ENCODE measurements at places on chromosomes 13 and 19.
A peak's percentile ranks its signal among the peaks of the same experiment; 100 is the strongest.

DNA sequence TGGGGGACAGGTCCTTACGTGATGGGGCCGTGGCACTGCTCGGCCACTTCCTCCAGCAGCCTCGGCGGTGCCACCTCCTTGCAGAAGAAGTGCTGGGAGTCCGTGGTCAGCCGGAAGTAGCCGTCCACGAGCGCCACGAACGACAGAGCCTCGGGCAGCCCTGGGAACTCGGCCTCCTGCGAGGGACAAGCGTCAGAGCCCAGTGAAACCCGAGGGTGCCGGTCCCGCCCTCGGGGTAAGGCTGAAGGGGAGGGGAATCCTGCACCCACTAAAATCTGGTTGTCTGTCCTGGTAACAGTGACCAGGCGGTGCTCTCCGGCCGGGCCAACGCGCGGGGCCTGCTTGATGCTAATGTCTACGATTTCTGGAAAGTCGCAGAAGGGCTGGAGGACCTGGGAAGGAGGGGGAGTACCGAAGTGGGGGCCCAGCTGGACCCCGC lies 6.4 kb downstream of the JAK3 start:
- no peak for DNase-seq

DNA sequence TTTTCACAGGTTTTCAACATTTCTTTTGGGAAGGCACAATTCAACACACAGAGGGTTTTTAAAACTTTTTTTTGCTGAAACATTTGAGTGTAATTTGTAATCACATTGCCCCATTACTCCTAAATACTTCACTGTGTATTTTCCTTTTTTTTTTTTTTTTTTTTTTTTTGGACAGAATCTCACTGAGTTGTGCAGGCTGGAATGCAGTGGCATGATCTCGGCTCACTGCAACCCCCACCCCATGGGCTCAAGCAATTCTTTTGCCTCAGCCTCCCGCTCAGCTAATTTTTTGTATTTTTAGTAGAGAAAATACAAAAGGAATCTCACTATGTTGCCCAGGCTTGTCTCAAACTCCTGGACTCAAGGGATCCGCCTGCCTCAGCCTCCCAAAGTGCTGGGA lies 14.8 kb upstream of the DNAJC15 start:
- no peak for DNase-seq

- DNase-seq = no peak
Measured at GRCh38 chr13:44048326-44048725, 168.6 kb downstream of the LACC1 start.

GRCh38 chr13:85314686-85315085 lies 484.5 kb downstream of the SLITRK6 start:
- DNase-seq = no peak

DNA sequence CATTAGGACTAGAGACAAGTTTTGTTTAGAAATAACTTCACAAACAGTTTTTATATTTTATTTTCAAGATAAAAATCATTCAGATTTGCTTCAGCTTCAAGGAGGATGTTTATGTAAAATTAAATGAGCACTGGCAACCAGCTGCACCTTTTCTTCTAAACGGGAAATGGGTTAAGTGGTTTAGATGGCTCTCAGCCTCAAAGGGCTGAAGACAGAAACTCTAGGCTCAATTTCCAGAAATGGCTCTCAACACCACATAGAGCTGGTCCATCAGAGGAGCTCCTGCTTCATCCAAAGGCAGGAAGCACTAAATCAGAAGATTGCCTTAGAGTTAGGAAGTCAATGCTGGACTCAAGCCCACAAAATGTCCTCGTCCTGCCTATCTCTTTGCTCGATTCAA lies 74.7 kb downstream of the ZNF429 start:
- no peak for DNase-seq

DNA sequence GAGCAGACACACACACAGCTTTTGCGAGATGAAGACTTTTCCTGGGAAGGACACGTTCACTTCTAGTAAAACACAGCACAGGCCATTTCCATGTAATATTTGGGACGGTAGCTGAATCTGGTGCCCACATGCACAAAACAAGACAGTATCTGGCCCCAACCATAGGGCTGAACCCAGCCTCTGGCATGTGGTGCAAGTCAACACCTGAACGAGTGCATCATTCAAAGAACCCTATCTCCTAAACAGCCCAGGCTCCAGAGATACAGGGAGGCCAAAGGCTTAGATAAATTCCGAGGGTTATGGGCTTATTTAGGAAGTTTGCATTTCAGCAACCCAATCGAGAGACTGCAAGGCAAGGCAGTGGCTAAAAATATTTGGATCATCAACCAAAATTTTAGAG lies 2.7 kb upstream of the TFDP1 start:
- DNase-seq = no peak

- DNase-seq = peak; percentile 23
Measured at GRCh38 chr13:35978607-35979316, 152.4 kb downstream of the DCLK1 start.

DNA sequence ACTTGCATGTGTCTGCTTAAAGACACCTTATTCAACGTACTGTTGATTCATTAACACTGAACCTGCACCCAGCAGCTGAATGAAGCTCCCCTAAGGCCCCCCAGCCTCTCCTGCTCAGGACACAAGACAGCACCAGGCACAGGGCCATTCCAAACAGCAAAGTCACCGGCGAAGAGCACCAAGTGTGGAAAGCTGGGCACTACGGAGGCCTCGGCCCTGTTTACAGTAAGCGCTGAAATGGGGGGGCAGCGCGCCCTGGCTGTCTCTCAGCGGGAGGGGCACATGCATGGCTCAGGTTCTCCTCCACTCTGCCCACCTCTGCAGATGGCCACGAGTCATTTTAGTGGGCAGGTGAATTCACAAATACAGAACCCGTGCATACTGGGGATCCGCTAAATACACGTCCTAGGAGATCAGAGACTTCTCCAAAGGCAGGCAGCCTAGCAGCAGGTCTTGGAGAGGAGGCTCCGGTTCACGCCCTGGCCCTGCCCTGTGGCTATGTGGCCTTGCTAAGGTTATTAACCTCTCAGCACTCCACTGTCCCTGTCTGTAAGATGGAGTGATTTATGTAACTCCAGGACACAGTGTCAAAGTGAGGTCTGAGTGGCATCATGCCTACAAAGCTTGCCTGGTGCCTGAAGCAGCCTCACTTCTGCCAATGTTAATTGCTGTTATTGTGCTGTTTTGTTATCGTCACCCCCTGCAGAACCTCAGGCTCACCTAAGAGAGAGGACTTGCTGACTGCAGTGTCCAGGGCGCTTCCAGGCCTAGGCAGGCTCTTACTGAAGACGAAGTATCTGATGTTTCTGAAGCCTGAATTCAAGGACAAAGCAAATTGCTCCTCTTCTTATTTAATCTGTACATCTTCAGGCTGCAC lies 207.4 kb upstream of the SOX1 start:
- no peak for DNase-seq

DNA sequence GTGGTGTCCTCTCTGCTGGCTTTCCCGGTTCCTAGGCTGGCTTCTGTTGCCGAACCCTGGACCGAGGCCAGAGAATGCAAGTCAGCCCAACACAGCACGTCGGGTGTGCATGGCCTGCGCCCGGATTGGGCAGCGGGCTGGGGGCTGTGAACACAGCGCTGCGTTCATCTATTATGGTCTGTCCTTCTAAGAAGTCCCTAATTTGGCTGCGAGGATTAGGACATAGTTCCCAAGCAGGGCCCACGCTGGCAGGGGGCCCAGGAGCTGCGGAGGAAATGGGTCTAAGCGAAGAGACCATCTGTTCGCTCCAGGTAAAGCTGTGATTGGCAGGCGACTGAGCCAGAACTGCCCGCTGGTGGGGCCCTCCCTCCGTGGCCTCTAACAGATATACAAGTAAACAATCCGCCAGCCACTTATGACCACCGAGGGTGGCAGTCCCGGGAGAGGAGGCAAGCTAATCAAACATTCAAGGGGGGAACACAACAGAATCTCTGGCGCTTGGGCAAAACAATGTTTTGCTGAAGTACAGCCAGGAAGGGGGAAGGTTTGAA lies 6.0 kb downstream of the SYCE2 start:
- DNase-seq = no peak

DNA sequence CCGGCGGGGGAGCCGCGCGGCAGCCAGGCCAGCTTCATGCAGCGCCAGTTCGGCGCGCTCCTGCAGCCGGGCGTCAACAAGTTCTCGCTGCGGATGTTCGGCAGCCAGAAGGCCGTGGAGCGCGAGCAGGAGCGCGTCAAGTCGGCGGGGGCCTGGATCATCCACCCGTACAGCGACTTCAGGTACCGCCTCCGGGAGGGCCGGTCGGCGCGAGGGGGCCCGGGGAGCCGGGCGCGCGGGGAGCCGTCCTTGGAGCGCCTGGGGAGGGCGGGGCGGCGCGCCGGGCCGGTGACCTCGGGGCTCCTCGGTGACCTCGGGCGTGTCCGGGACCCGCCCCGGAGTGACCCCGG lies 690 bp downstream of the HCN2 start:
- no peak for DNase-seq

- no peak for DNase-seq
Measured at GRCh38 chr19:13024951-13025697, 29.8 kb downstream of the NFIX start.

GRCh38 chr19:53511933-53512374 lies 26.0 kb upstream of the ZNF331 start:
- DNase-seq = peak; percentile 22

DNA sequence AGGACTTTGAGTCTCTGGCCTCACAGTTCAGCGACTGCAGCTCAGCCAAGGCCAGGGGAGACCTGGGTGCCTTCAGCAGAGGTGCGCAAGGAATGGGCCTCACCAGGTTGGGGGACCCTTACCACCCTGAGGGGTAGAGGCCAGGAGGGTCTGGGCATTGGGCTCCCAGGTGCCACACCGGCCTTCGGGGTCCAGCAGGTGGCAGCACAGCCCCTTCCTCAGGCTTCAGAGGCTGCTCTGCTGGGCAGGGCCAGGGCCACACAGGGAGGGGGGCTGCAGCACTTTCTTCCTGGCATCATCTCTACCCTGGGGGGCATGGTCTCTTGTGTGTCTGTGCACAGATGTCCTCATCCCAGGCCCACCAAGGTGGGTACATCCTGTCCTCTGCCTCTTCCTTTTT lies 12.9 kb downstream of the PIN1 start:
- peak; percentile 43 for DNase-seq

- DNase-seq = no peak
Measured at GRCh38 chr13:87941226-87941625, 270.1 kb downstream of the SLITRK5 start.

- no peak for DNase-seq
Measured at GRCh38 chr13:45063261-45063860, 56.9 kb upstream of the GTF2F2 start.

DNA sequence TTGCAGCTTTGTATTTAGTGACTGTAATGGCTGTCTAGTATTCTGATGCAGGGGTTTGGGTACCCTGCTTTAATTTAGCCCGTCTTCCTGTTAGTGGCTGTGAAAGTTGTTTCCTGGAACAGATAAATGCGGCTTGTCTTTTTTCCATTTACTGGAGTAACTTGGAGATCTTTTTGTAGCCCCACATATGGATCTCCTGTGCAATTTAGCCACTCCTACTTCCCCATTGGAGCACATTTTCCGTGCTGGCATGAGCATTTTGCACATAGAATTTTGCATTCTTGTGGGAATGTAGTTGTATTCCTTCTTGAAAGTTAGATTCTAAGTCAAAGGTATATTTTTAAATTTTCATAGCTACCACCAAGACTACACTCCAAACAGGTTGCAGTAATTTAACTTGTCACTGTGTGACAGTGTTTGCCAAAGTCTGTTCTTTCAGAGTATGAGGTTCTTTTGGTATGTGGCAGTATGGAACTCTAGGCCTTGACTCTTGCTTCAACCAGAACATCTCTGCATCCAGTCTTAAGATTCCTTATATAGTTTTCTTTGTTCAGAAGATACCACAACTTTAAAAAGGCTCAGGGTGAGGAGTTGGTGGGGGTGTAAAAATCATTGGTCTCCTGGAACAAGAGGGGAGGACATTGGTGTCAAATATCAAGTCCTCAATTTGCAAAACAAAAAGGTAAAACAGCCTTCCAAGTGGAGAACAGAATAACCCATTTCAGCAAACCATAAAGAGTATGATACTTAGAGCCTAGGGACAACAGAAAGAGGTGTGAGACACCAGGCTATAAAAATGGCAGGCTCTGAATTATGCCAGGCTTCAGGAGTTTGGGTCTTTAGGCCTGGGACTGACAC lies 21.1 kb upstream of the CCDC97 start:
- no peak for DNase-seq

GRCh38 chr19:29586401-29586800 lies 19.7 kb upstream of the POP4 start:
- no peak for DNase-seq

- no peak for DNase-seq
Measured at GRCh38 chr19:31992750-31993149, 352.7 kb upstream of the ZNF507 start.

- no peak for DNase-seq
Measured at GRCh38 chr13:36858290-36858689, 39.3 kb downstream of the RFXAP start.

DNA sequence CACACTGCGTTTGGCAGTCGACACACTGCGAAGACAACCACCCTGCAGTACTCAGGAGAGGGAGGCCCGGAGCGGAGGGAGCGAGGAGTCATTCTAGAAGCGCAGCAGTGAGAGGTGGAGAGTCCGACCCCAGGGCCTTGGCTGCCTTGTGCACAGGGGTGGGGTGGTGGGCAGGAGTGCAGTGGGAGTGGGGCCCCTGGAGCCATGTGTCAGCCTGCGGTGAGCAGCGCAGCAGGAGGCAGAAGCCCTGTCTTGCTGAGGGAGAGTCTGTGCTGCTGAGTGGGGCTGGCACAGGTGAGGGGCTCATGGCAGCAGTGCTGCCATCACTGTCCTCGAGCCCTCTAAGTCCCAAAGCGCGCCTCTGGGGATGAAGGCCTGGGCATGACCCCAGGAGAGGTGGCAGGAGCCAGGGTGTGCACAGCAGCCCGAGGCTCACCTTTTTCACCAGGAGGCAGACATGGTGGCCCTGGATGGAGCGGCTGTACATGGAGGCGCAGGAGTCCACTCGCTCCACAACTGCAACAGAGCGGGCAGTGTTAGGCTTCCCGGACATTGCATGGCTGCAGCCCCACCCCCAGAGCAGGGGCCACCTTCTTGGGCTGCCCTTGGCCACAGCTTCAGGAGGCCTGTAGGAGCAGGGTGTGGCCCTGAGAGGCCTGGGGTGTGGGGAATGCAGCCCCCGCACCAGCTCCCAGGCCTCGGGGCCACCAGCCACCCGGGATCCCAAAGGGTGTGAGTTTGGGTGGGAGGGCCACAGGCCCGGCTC lies 11.7 kb downstream of the IZUMO4 start:
- DNase-seq = no peak

- DNase-seq = no peak
Measured at GRCh38 chr19:55703790-55704215, 28.8 kb downstream of the EPN1 start.

DNA sequence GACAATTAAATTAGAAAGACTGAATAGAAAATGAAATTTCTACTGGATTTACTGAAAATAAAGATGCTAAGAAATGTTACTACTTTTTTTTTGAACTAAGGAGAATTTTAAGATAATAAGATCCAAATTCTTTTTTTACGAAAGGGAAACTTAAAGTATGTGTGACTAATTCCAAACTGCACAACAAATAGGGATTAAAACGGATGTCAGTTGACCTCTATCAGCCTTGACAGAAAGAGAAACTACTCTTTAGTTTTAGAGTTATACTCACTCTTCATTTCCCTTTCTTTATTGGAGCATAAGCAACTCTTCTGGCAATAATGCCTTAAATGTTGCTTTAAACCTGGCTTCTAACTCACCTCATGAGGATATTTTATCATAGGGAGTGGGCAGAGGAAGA lies 273.8 kb downstream of the SLITRK6 start:
- no peak for DNase-seq
